ENCODE measurements at places on chromosomes 1 and 21. TPM values are rescaled to one million over a fixed set of nuclear protein-coding genes. Genes with fewer than 3 reads are reported as not detected.

DNA sequence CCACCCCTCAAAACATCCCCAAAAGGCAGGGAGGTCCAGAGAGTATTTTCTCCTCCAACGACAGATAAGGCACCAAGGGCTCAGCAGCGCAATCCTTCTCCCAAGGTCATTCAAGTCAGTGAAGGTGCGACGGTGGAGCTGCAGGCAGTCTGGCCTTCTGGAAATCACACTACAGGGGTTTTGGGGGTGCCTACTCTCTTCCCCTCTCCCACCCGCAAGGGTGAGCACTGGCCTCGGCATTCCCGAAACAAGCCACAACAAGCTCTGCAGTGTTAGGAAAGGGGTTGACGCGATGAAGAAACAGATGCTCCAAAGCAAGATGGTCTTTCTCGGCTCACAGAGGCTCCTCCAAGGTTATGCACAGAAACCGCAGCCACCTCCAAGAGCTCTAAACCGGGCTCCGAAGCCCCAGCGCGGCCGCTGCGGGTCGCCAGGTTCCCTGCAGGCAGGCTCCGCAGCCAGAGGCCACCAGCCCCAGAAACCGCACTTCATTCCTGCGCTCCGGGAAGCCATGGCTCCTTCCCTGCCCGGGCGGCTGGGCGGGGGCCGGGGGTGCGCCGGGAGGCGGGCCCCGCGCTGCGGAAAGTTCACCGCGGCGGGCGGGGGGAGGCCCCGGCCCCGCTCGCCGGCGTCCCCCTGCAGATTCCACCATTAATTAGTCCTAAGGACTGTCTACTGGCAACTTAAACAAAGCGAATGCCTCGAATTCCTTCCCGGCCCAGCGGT is 1.1 kb downstream of the LUZP1 start:
- H3K4me3 ChIP-seq, result peak overlapping the region; percentile 96
- peaks cover 27% of the 10 kb centered on the region for H3K4me1 ChIP-seq
- no peaks in the 10 kb centered on the region for H3K27me3 ChIP-seq
- H3K36me3 ChIP-seq, result no peaks in the 10 kb centered on the region

Gene CCNL2
- 108 TPM for total RNA-seq

DNA sequence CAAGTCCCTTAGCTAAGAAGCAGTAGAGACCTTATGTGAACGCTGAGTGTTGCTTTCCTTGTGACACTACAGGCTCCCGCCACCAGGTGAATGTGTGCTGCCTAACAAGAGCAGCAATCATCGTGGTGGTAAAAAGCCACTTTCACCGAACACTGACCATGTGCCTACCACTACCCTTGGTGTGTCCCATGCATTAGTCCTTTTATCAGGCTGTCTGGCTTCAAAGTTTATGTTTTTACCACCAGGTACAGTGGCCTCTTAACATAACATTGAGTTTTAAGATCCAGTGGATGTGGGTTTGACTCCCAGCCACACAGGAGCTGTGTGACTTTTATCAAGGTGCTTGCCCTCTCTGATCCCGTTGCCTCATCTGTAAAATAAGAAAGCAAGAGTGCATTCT is 1.7 kb downstream of the C1QB start:
- H3K4me3 ChIP-seq, result no peak overlapping the region
- no peaks in the 10 kb centered on the region for H3K36me3 ChIP-seq
- no peaks in the 10 kb centered on the region for H3K4me1 ChIP-seq
- no peak overlapping the region for H3K27ac ChIP-seq

DNA sequence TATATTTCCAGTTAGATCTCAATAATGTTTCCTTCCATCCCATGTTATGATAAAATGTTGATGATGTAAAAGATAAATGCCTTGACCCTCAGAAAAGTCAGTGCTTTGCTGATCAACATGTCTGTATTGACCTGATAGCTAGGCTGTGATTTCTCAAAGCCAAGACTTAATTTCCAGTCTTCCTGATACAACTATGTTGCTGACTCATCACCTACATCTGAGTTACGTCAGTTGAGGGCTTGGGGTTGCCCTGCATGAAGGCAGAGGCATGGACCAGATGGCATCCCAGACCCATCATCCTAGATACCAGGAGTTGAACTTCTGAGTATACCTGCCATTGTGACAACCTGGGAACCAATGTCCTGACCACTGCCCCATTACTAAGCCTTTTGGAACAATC is 4.8 kb downstream of the LCE1D start:
- peaks cover 34% of the 10 kb centered on the region for H3K27me3 ChIP-seq
- no peak overlapping the region for H3K4me3 ChIP-seq
- H3K27ac ChIP-seq, result no peak overlapping the region
- H3K4me1 ChIP-seq, result no peaks in the 10 kb centered on the region

DNA sequence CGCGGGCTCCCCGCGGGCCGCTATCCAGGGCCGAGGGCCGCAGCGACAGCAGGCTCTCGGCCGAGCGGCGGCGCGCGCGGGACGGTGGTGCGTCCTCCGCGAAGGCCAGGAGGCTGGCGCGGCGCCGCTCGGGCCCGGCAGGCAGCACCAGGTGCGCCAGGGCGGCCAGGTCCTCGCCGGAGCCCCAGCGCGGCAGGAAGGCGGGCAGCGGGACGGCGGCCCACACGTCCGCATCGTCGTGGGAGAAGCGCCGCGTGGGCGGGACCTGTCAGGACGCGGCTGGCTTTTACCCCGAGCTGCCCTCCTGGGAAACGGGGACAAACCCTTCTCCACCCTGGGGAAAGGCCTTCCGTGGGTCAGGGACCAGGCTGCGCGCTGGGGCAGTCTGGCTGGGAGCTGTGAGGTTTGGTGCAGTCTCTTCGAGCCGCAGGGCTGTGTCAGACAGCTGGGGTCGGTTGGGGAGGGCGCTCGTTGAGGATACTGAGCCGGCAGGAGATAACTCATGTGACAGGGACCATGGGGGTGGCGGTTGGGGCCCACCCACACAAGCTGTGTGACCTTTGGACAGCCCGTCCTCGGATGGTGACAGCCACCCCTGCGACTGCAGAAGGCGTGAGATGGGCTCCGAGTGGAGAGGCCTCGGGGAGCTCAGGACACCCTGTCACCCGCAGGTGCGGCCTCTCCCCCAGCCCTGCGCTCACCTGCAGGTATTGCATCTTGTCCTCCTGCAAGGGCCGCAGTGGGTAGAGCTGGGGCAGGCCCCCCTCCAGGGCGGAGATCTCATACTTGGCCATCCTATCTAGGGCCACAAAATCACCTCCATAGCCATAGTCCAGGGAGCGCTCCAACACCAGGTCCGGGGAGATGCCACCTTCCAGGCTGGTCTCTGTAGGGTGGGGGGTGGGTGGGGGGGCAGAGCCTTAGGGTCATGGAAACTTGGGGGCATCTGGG is 6.0 kb downstream of the HES3 start:
- H3K4me1 ChIP-seq, result peaks cover 5% of the 10 kb centered on the region
- H3K36me3 ChIP-seq, result peaks cover 3% of the 10 kb centered on the region
- H3K4me3 ChIP-seq, result no peak overlapping the region
- no peak for DNase-seq
- H3K27ac ChIP-seq, result no peak overlapping the region

Gene NTRK1
- total RNA-seq, result 6.4 TPM

DNA sequence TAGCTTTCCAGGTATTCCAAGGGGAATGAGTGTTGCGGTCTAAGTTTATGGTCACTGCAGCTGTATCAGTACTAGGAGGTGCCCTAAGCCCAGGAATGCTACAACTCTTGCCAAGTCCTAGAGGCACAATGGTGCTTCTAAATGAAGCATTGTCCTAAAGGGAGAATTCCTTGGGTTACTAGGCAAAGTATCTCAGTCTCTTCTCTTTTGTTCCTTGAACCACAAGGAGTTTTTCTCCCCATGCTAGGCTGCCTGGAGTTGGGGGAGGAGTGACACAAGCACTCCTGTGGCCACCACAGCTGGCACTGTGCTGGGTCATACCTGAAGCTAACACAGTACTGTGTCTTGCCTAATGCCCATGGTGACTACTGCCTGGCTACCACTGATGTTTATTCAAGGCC is 50.7 kb downstream of the KMO start:
- no peaks in the 10 kb centered on the region for H3K4me1 ChIP-seq
- H3K36me3 ChIP-seq, result no peaks in the 10 kb centered on the region
- H3K27me3 ChIP-seq, result peaks cover 7% of the 10 kb centered on the region
- no peak overlapping the region for H3K27ac ChIP-seq
- H3K4me3 ChIP-seq, result no peak overlapping the region

GRCh38 chr1:220918285-220918951 is 39.2 kb downstream of the HLX start:
- no peak for DNase-seq
- H3K36me3 ChIP-seq, result no peaks in the 10 kb centered on the region
- no peak overlapping the region for H3K4me3 ChIP-seq
- peaks cover 11% of the 10 kb centered on the region for H3K27me3 ChIP-seq
- no peaks in the 10 kb centered on the region for H3K4me1 ChIP-seq
- H3K27ac ChIP-seq, result no peak overlapping the region

Gene LAMTOR2
- total RNA-seq, result 65.1 TPM

Gene EXTL1
- not detected for total RNA-seq

DNA sequence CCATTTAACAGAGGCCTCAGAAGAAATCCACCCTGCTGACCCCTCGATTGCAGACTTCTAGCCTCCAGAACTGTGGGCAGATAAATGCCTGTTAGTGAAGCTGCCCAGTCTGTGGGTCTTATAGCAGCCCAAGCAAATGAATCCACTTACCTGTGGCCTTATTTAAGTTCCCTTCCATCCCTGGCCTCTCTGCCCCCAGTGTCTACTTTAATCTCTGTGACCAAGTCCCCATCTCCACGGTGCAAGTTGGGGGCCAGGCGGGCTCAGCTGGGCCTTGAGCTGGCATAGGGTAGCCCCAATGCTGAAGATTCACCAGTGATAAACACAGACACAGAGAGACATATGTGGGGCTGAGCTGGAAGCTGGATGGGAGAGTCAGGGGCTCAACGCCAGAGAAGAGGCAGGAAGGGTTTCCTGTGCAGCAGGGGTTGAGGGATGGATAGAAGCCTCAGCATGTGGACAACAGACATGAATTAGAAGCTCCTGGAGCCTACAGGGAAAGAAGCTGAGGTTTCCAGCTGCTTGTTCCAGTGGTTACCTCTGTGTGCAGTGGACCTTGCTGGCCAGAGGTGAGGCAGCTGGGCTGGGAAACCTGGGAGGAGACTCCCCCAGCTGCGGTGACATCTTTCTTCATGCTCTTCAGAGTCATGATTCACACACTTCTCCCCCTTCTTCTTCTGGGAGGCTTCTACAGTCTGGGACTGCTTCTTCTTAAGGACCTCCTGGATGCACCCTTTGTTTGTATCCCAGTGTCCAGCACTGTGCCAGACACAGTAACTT is 13.4 kb upstream of the B3GALT5 start:
- H3K36me3 ChIP-seq, result no peaks in the 10 kb centered on the region
- H3K4me1 ChIP-seq, result no peaks in the 10 kb centered on the region
- no peak for DNase-seq
- H3K4me3 ChIP-seq, result no peak overlapping the region

- H3K27ac ChIP-seq, result no peak overlapping the region
- no peak overlapping the region for H3K4me3 ChIP-seq
- peaks cover 3% of the 10 kb centered on the region for H3K4me1 ChIP-seq
- no peak for DNase-seq
Observed at GRCh38 chr1:65308781-65309303, 501 bp upstream of the DNAJC6 start.

DNA sequence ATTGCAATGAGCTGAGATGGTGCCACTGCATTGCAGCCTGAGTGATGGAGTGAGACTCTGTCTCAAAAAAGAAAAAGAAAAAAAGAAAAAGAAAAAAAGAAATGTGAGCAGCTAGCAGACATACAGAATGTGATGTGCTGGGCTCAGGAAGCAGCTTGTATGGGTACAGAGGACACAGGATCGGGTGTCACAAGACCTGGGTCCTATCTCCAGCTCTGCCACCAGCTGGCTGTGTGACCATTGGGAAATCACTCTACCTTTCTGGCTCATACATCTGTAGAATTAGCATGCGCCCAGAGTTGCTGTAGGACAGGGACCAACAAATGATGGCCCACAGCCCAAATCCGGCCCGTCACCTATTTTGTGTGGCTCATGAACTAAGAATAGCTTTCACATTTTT is 3.3 kb upstream of the PLA2G2C start:
- H3K36me3 ChIP-seq, result no peaks in the 10 kb centered on the region
- DNase-seq, result no peak
- no peak overlapping the region for H3K4me3 ChIP-seq
- no peak overlapping the region for H3K27ac ChIP-seq
- peaks cover 24% of the 10 kb centered on the region for H3K27me3 ChIP-seq

Gene RRP15
- total RNA-seq, result 18.8 TPM

Gene HNRNPCL2
- not detected for total RNA-seq

GRCh38 chr1:107525961-107526360 is 385.1 kb downstream of the NTNG1 start:
- H3K27ac ChIP-seq, result no peak overlapping the region
- H3K36me3 ChIP-seq, result no peaks in the 10 kb centered on the region
- H3K4me1 ChIP-seq, result no peaks in the 10 kb centered on the region
- H3K4me3 ChIP-seq, result no peak overlapping the region
- peaks cover 2% of the 10 kb centered on the region for H3K27me3 ChIP-seq

Gene TBX19
- total RNA-seq, result 2.3 TPM

DNA sequence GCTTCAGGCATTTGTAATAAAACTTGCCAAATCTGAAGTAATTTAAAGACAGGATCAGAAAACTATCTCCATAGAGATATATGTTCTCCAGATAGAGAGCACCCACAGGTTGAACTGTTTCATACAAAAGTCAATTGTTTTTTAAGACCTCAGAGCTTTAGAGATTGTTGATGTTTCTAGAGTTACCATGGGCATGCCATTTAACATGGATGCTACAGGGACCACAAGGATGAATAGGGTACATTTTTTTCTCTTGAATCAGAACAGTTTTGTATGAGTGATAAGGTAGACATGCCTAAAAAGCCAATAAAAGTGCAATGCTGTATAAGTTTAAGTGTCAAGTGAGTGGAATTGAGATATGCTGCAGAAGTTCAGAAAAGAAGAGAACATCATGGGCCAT is 511.0 kb upstream of the CAMK1G start:
- H3K4me1 ChIP-seq, result no peaks in the 10 kb centered on the region
- H3K36me3 ChIP-seq, result no peaks in the 10 kb centered on the region
- H3K27ac ChIP-seq, result no peak overlapping the region
- no peak overlapping the region for H3K4me3 ChIP-seq

DNA sequence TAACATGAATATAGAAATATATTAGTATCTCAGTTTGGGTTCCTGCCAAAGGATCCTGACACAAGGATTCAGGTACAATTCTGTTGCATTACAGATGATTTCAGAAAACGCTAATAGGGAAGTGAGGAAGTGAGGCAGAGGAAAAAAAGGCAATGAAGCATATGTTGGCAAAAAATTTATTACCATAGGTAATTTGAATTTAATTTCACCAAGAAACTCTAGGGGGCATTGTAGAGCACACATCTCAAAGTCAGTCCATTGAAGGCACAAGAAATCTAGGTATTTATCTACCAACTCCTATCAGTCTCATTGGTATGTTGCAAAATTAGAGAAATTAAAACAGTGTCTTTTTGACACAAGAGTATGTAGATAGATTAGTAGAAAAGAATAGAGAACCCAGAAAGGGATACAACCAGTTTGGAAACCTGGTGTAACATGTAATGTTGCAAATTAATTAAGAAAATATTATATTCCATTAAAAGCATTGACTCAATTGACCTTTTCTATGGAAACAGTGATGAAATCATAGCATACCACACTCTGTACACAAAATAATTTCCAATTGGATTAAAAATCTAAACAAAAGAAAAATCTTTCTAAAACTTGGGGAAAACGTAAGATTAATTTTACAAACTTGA is 104.9 kb upstream of the SNX7 start:
- H3K27me3 ChIP-seq, result no peaks in the 10 kb centered on the region
- H3K4me1 ChIP-seq, result no peaks in the 10 kb centered on the region
- H3K4me3 ChIP-seq, result no peak overlapping the region

Gene ANGPTL3
- not detected for total RNA-seq

- DNase-seq, result no peak
- H3K36me3 ChIP-seq, result no peaks in the 10 kb centered on the region
- peaks cover 26% of the 10 kb centered on the region for H3K4me1 ChIP-seq
- no peak overlapping the region for H3K4me3 ChIP-seq
- H3K27ac ChIP-seq, result no peak overlapping the region
Observed at GRCh38 chr1:182257369-182258063, 134.1 kb downstream of the GLUL start.
